Fibroblast of skin of back (primary cell): ENCODE measurements at places on chromosomes 1 and 21.

DNA sequence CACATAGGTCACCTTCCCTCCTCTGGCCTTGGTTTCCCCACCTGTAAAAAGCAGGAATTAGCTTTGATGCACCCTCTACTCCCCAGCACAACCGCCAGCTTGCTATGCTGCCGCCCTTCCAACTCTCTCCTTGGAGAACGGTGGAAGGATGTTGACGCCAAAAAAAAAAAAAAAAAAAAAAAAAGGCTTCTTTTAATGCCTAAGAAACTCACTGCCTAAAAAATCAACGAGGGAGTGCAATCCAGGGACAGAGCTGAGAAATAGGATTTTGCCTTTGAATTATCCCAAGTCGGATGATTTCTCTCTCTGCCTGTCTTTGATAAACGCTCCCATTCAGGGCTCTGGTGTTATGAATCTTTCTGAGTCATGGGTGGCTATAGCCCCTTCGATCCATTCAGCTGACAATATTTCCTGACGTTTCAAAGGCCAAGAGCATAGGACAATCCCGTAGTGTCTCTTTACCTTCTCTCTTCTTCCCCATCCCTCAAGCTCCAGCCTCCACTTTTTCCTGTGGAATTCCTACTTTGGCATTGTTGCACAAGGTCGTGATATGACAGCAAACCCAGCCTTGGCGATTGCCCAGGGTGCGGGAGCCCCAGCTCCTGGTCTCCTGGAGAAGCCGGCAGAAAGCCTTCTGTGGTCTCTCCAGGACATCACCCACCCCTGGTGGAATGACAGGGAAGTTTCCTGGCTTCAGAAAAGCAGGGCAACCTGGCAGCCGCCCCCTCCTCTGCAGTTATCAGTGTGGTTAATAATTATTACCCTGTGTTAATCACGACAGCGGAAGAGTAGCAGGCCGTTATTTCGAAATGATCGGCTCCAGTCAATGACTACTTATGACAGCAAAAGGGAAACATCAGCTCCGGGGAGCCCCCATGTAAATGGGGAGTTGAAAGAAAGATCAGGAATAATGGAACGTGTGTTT, 8.0 kb upstream of the PLXNA2 start:
- no peak for DNase-seq

- no peak for DNase-seq
Measured at GRCh38 chr1:197235355-197235754, 32.7 kb upstream of the CRB1 start.

DNA sequence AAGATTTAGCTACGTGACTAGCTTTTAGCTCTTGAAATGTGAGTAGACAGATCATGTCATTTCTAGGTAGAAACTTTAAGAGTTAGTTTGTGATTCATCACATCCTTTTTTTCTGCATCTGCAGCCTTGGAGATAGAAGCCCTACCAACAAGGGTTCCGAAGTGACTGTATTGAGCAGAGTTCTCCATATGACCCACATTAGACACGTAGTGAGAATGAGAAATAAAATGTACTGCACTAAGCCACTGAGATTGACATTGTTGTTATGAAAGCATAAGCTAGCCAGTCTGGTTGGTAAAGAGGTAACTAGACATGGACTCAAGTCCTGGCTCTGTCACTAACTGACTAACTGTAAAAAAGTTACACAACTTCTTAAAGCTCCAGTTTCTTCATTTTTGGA, 296.1 kb downstream of the PDE4B start:
- DNase-seq = no peak

- DNase-seq = no peak
Measured at GRCh38 chr1:226047495-226047894, 15.0 kb upstream of the H3-3A start.

DNA sequence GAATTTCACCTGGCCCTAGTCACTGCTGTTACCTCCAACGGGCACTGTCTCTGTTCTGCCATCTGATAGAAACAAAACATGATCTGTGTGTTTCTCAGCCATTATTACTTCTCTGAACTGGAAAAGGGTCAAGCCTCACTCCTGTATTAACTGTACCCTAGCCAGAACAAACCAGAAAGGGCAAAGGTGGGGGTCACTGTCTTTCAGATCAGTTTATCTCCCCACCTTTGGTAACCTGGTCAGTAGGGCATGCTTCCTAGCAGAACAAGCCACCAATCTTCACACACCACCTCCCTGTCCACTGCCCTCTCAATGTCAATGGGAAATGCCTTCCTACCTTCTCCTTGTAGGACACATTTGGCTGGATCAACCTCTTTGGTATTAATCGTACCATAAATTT, 3.9 kb downstream of the TRIM45 start:
- DNase-seq = no peak

DNA sequence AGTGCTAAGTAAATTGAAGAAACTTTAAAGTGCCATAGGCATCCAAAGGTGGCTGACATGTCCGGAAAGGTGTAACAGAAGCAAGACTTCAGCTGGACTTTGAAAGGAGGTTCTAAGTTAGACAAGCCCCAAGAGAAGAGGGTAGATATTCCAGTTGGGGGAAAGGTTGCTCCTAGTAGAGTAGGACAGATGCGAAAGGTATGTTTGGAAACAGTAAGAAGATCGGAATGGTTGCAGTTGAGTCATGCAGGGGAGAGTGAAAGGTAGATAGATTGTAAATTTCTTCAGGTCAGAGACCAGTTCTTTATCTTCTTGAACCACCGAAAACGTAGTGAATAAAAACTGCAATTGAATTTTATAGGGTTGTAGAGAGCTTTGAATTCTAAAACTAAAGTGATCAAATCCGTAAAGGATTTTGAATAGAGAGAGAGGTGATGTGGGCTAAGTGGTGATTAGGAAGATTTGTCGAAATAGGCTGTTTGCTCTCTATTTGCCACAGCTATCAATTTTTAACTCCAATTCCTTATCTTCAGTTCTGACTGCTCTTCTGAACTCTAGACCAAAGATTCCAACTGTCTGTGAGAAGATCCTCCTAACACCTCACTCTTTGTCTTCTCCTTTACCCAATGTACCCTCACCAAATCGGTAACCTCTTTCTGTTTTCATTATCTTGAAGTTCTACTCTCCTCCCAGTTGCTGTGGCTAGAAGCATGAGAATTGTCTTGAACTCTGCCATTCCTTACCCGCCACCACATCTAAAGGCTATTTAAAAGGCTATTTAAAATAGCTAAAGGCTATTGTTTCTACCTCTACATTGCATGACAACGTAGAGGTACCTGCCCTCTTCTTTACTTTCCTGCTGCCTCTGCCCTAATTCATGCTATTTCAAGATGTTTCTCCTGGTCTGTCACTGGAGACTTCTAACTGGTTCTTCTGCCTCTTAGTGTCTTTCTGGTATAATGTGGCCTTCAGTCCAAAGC, 16.7 kb downstream of the MACF1 start:
- DNase-seq = no peak

GRCh38 chr1:116002781-116003420, 26.6 kb downstream of the SLC22A15 start:
- no peak for DNase-seq

DNA sequence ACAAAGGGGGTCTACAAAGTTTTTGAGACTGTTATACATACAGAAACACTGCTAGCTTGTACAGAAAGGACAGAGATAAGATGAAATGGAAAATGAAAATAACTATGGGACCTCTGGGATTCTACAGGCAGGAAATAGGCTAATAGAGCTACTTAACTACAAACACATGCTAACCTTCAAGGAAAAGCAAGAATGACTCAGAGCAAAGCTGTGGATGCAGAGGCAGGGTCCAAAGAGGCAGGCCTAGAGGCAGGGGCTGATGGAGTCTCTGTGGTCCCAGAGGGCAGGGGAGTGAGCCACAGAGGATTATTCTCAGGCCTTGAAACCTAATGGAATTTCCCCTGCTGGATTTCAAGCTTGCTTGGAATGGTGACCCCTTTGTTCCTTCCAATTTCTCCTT, 18.7 kb upstream of the GOLT1A start:
- DNase-seq = peak; percentile 57

DNA sequence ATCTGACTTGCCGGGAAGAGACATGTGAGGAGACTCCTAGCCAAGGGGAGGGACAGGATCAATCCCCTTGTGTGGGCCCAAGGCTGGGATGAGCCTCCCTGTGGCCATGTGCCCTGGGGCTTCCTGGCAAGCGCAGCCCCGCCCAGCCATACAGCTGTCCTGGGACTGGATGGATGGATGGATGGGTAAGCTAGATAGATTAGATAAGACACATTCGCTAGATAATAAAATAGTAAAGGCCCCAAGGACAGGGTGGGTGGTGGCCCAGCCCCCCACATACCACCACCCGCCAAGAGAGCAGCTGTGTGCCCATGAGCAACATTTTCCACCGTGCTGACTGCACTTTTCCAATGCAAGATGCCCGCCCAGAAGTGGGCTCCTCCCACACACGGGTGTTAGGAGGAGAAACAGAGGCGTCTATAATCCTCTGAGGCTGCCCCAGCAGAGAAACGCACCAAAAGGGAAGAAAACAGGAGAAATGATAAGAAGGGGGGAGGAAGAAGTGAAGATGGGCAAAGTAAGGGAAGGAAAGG, 25.1 kb downstream of the ZBTB17 start:
- peak; percentile 76 for DNase-seq

- peak; percentile 30 for DNase-seq
Measured at GRCh38 chr1:1826356-1827088, 48.3 kb upstream of the NADK start.

DNA sequence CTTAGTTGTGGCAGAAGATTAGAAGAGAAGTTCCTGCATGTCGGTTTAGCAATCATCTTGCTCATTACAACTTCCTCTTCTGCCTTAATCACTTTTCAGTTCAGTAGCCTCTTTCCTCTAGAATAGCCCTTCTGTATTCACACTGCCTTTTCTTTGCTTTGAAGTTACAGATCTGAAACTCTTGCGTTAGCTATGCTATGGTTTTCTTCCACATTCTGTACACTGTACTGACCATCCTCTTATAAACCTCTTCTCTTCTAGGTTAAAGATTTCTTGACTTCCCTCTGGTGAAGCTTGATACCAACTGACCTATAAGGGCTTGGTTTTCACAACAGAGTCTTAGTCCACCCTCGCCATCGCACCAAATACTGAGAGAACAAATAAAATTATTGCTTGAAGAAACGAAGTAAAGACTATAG, 35.0 kb downstream of the C21orf91 start:
- no peak for DNase-seq

DNA sequence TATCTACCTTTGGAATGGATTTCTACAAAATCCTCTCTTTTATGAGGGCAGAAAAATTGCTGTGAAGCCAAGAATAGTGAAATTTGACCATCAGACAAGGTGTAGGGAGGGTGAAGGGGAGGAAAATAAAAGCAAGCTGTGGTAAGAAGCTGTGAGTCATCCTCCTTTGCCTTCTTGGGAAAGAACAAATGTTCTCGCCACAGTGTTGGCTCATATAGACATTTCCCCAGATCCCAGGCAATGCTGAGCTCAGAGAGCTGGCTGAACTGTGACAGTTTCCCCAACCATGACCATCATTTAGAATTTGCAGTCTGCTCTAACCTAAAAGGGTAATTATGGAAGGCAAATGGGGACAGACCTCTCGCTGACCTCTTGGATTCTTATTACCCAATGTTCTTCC, 235.4 kb downstream of the PBX1 start:
- peak; percentile 81 for DNase-seq

DNA sequence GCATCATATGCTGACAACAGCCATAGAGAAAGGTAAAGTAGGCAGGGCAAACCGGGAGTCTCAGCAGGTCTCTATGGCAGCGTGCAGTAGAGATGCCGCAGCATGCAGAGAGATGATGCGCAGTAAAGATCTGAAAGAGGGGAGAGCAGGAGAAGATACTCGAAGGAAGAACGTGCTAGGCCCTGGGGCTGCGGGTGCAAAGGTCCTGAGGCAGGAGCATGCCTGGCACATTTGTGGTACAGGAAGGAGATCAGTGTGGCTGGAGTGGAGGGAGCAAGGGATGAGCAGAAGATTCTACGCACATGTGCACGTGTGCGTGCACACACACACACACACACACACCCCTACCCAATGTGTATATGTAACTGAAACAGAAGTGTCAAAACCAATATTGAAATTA, 45.0 kb downstream of the ARHGEF10L start:
- DNase-seq = no peak

- DNase-seq = peak; percentile 55
Measured at GRCh38 chr1:245682638-245683628, 528.1 kb downstream of the KIF26B start.

GRCh38 chr1:190563230-190563629, 85.6 kb upstream of the BRINP3 start:
- DNase-seq = no peak

DNA sequence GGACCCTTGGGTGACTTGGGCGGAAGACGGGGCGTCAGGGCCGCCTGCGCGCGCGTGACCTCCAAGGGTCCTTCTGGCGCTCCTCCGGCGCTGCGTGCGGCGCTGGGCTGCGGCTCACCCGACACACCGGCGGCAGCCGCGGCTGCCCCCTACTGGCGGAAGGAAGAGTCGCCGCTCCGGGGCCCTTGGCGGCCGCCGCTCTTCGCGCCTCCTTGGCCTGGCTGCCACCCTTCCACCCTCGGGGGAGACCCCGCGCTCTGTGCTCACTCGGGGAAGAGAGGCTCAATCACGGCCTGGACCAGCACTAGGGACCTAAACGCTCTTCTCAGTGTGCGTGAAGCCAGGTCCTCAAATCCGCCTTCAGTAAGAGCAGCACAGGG, 89.7 kb downstream of the DMRTA2 start:
- DNase-seq = peak; percentile 30

GRCh38 chr1:71950579-71950978, 331.8 kb downstream of the NEGR1 start:
- DNase-seq = no peak

- DNase-seq = no peak
Measured at GRCh38 chr1:66013371-66013770, 220.7 kb downstream of the PDE4B start.

DNA sequence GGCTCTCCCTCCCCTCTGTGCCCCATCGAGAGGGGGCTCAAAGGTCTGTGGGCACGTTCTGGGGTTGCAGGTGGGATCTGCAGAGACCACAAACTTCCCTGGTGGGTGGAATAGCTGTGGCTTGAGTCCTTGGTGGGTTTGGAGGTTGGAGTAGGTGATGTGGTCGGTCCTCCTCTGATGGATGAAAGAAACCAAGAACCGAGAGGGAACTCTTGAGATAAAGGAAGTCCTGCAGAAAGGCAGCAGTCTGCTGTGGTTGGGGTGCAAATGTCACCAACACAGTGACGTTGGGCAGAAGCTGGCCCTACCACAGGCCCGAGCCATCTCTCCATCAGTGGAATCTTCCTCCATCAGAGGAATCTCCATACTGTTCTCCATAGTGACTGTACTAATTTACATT, 171.8 kb downstream of the FCRL5 start:
- DNase-seq = no peak
